ENCODE measurements at places on chromosomes 2 and 18.

- DNase-seq, result no peak
Measured at GRCh38 chr18:58320907-58321561, 277.0 kb downstream of the NEDD4L start.

- no peak for DNase-seq
Measured at GRCh38 chr18:75612456-75612855, 185.0 kb upstream of the SMIM21 start.

DNA sequence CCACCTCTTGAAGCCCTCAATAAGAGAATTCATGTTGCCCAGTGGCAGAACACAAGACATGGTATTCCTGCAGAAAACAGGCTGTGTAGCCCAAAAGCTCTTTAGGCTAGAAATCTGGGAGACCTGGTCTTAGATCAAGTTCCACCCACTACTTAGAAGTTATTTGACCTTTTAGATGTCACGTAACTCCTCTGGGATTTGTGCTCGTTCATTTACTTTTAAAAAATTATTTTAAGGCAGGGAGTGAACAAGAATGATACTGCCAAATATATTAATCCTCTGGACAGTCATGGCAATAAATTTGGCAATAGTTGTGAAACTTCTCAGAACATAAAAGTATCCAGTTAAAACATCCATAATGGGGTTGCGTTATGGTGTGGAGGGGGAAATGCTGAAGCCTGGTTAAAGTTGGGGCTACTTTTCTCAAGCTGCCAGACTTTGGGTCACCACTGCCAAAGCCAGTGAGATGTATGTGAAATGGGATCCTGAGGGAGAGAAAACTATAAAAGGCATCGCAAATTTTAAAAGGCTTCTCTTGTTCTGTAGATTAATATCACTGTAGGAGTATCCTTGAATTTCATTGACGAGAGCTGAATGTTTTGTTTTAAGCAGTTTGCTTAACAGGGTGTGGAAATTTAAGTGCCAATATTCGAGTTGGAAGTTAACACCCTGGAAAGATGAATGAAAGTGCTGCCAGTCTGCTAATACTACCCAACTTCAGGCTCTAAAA lies 15.8 kb downstream of the DAPL1 start:
- no peak for DNase-seq

GRCh38 chr2:122808286-122808969 lies 1053.0 kb downstream of the TSN start:
- DNase-seq, result no peak

DNA sequence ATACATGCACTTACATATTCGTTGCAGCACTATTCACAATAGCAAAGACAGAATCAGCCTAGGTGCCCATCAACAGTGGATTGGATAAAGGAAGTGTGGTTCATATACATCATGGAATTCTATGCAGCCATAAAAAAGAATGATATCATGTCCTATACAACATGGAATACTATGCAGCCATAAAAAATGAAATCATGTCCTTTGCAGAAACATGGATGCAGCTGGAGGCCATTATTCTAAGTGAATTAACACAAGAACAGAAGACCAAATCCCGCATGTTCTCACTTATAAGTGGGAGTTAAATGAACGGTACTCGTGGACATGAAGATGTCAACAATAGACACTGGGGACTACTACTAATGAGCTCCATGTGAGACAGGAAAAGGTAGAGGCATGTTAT lies 288.1 kb upstream of the TFPI start:
- no peak for DNase-seq
